Skeletal muscle cell (primary cell): ENCODE measurements at places on chromosomes 6 and 20.

DNA sequence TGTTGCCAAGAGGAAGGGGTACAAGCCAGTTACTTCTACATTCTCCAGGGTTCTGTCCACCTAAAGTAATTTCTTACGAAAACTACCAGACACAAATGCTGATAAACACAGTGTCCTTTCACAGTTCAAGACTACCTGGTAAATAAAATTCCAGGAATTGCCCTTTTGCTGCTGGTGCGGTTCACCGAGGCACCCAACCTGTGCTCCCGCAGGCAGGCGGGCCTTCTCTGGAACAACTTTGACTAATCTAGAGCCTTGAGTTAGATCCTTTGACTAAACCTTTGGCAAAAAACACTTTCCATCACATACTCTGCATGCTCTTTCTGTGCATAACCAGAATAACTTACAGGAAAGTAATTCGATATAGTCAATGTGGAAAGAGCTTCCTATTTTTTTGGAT, 107.0 kb downstream of the HUS1B start:
- DNase-seq: no peak

GRCh38 chr20:51529758-51530157, 12.8 kb downstream of the NFATC2 start:
- no peak for DNase-seq

DNA sequence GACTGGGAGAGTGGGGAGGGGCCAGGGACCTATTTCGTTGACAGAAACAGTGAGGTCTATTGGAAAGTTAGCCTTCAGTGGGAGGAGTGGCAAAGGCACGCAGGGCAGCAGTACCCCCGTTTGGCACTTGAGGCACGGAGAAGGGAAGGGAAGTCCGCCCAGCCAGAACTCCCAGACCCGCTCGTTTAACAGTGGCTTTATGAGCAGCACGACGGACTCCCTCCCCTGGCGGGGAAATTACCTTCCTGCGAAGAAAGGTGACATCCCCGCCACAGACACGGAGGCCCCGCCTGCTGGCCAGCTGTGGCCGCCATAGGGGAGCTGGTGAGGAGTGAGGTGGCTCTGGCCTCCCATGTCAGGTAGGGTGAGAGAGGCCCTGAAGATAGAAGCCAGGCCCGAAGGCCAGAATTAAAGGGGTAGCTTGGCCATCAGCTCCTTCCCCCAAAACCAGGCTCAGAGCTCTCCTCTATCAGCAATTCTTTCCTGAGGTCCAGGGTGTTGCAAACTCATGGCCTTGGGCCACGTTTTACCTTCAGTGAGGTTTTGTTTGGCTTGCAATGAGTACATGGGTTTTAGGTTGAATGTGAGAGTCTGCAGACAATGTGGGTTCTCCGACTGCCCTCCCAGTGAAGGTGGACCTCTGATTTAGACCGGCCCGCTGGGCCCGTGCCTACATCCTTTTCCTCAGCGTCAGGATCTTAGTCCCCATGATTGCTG, 123.7 kb downstream of the MRPL14 start:
- no peak for DNase-seq

GRCh38 chr6:41457303-41457670, 88.9 kb upstream of the FOXP4 start:
- DNase-seq: no peak

- no peak for DNase-seq
These were observed 122.1 kb upstream of the SLC22A23 start for GRCh38 chr6:3578981-3579380.
